ENCODE measurements at places on chromosomes 1 and 21. TPM values are rescaled to one million over a fixed set of nuclear protein-coding genes. Genes with fewer than 3 reads are reported as not detected.

MEX3A gene
- 2.0 TPM for total RNA-seq

KLHDC9 gene
- total RNA-seq: 4.5 TPM

PLOD1 gene
- total RNA-seq: 321 TPM

OPRD1 gene
- under 0.01 TPM for total RNA-seq

ACTL8 gene
- total RNA-seq: not detected

GUCA2A gene
- not detected for total RNA-seq

NPL gene
- 2.8 TPM for total RNA-seq

LCE1A gene
- total RNA-seq: not detected

PALMD gene
- 2.0 TPM for total RNA-seq

LCE3D gene
- not detected for total RNA-seq

CD1B gene
- not detected for total RNA-seq

PLA2G2F gene
- total RNA-seq: not detected

SMPDL3B gene
- not detected for total RNA-seq

NPHS2 gene
- total RNA-seq: not detected

C1orf226 gene
- 0.17 TPM for total RNA-seq

LRIG2 gene
- total RNA-seq: 19.5 TPM

LRRC39 gene
- total RNA-seq: 0.33 TPM

HTR6 gene
- total RNA-seq: under 0.01 TPM

BNIPL gene
- under 0.01 TPM for total RNA-seq

CD160 gene
- not detected for total RNA-seq

AADACL4 gene
- total RNA-seq: not detected

CYP4A11 gene
- total RNA-seq: not detected

DIO1 gene
- under 0.01 TPM for total RNA-seq

GPA33 gene
- total RNA-seq: not detected

PTPN22 gene
- total RNA-seq: 1.2 TPM

PAQR6 gene
- total RNA-seq: 0.66 TPM

FCRL5 gene
- not detected for total RNA-seq

GCSAML gene
- not detected for total RNA-seq

PM20D1 gene
- total RNA-seq: under 0.01 TPM

RNU1-3 gene
- under 0.01 TPM for total RNA-seq

PTGS2 gene
- 4.8 TPM for total RNA-seq

TDRKH gene
- 3.8 TPM for total RNA-seq

GSTM3 gene
- total RNA-seq: 142 TPM

EXTL1 gene
- total RNA-seq: 0.83 TPM

PKN2 gene
- total RNA-seq: 28.8 TPM

MFAP2 gene
- 16.9 TPM for total RNA-seq

SOX13 gene
- total RNA-seq: 3.8 TPM

COA6 gene
- 28.5 TPM for total RNA-seq

BARHL2 gene
- not detected for total RNA-seq
